ENCODE measurements at places on chromosomes 13 and 19. TPM values are rescaled to one million over a fixed set of nuclear protein-coding genes. Genes with fewer than 3 reads are reported as not detected.
A peak's percentile ranks its signal among the peaks of the same experiment; 100 is the strongest.

DNA sequence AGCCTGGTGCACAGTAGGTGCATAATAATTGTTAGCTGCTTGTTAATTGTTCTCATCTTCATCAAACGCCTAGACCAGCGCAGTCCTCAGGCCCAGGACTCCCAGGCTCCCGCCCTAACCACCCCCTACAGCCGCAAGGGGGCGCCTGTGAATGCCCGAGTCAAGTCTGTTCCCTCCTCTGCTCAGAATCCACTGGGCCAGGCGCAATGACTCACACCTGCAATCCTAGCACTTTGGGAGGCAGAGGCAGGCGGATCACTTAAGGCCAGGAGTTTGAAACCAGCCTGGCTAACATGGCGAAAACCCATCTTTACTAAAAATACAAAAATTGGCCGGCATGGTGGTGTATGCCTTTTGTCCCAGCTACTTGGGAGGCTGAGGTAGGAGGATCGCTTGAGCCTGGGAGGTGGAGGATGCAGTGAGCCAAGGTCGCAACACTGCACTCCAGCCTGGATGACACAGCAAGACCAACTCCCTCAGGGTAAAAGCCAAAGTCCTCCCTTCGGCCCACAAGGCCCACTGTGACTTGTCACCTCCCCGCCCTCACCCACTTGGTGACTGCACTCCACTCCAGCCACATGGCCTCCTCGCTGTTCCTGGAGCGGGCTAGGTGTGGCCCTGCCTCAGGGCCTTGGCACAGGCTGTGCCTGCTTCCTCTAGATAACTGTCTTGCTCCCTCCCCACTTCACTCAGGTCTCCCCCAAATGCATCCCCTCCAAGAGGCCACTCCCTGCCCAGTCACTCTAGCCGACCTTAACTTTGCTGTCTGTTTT, 9.1 kb downstream of the ZNF653 start:
- peak; percentile 87 for DNase-seq

GRCh38 chr13:94464771-94465170, 14.7 kb downstream of the DCT start:
- DNase-seq = no peak

GRCh38 chr13:79477968-79478367, 3.0 kb upstream of the NDFIP2 start:
- no peak for DNase-seq

GRCh38 chr13:112531263-112531794, 56.6 kb downstream of the TUBGCP3 start:
- DNase-seq = no peak

GRCh38 chr19:10566658-10567410, 1.0 kb upstream of the KRI1 start:
- DNase-seq = peak; percentile 91

- no peak for DNase-seq
Measured at GRCh38 chr13:106917024-106917571, 349.2 kb upstream of the ARGLU1 start.

DNA sequence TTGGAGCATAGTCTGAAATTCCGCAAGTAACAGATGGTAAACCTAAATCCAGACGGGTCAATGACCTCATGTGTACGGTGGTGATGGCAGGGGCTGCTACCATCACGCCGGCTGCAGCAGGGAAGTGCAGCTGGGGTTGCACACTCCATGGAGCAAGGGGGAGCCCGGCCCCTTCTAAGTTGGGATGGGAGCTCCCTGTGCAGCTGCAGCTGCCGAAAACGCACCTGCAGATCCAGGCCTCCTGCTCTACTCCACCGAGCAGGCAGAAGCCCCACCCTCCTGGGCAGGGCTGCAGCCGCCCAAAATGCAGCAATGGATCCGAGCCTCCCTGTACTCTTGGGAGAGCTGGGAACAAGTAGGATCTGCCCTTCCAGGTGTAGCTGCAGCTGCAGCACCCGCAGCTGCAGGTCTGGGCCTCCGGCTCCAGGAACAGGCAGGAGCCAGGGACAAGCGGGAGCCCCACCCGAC, 25.5 kb downstream of the KBTBD6 start:
- no peak for DNase-seq

DNA sequence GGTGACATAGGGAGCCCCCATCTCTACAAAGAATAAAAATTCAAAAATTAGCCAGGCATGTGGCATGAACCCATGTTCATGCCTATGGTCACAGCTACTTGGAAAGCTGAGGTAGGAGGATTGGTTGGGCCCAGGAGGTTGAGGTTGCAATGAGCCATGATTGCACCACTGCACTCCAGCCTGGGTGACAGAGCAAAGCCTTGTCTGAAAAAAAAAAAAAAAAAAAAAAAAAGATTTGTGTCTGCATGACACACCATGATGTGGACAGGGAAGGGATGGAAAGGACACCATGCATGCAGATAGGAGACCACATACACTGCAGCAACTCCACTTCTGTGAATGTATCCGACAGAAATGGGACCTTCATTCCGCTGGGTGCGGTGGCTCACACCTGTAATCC, 34.0 kb upstream of the HOMER3 start:
- no peak for DNase-seq

- no peak for DNase-seq
Measured at GRCh38 chr13:104473936-104474335, 1407.7 kb upstream of the SLC10A2 start.

DNA sequence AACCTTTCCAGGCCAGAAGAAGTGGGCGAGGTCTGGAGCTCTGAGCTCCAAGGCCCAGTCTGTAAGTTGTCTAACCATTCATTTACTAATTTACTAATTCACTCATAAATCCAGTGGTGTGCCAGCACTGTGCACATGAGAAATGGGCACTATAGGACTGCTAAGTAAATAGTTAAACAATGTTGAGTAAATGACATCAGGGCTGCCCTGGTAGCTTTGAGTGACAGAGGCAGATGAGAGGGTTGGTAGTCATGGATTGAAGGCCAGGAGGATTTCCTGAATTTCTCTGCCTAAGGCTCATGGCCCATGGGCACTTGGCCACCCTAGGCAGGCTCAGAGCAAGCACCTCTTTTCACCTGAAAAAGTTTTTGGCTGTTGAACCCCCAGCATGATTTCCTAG, 216.9 kb upstream of the RXFP2 start:
- no peak for DNase-seq

GRCh38 chr13:33735276-33735675, 82.7 kb upstream of the RFC3 start:
- DNase-seq = no peak

DNA sequence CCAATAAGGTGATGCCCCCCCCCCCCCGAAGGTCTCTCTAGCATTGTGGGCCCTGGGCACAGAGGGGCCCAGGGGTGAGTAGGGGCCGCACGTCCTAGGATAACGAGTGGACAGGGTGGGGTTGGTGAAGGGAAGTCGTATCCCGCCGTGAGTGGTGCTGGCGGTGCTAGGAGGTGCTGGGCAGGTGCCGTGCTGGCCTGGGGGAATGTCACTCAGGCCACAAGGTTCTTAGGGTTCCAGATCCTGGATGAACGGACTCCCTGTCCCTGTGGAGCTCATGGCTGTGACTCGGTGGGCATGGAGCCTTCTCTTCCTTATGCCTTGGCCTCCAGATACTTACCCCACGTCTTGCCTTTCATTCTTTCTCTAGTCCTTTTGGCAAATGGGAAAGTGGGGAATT, 157.4 kb upstream of the SOX1 start:
- DNase-seq = no peak

DNA sequence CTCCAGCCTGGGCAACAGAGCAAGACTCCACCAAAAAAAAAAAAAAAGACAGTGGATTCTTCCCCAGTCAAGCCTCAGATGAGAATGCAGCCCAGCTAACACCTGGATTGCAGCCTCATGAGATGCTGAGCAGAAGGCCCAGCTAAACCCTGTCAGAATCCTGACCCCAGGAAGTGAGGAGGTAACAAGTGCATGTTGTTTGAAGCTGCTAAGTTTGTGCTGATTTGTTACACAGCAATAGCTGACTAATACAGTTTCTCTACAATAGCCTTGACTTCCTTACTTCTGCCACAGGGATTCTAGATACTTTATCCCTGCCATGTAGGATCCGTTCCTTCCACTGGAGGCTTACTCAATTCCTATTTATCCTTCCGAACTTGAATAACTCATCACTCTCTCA, 20.5 kb downstream of the TMPRSS9 start:
- DNase-seq = no peak

GRCh38 chr13:76758738-76759137, 127.5 kb downstream of the KCTD12 start:
- DNase-seq = no peak

GRCh38 chr19:18254546-18255503, 19.4 kb downstream of the IQCN start:
- no peak for DNase-seq

DNA sequence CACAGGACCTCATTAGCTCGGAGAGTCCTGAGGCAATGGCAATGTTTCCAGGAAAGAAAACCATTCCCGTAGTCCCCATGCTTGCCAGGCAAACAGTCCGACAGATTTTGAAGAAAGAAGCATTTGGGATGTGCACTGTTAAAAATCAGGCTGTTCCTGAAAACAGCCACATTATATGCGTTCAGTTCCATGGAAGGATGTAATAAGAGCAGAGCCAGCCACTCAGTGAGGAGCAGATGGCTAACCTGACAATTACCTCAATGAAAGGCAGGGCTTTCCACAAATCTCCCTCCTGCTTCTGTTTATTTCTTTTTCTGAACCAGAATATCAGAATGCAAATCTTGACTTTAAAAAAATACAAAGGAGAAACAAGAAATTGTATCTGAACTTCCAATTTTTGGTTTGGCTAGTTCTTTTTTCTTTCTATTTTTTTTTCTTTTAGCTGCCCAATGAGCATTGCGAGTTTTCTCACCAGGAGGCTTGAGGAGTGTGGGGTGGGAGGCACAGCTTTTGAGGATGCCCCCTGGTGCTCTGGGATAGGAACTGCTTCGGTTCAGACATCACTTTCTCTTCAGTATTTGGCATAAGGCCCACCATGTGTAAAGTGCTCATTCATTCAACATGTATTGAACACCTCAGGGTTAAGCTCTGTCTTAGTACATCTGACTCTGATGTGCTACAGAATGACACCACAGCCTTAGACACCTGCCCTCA, 124.2 kb downstream of the TBC1D4 start:
- peak; percentile 81 for DNase-seq

- no peak for DNase-seq
Measured at GRCh38 chr13:47896111-47896510, 105.0 kb downstream of the SUCLA2 start.

GRCh38 chr19:16801600-16802013, 27.6 kb upstream of the SIN3B start:
- DNase-seq = no peak

GRCh38 chr19:49020342-49020741, 3.5 kb upstream of the LHB start:
- no peak for DNase-seq

- DNase-seq = no peak
Measured at GRCh38 chr13:100837631-100838030, 163.0 kb upstream of the TMTC4 start.

- DNase-seq = no peak
Measured at GRCh38 chr19:50657222-50657669, 8.0 kb downstream of the C19orf81 start.

DNA sequence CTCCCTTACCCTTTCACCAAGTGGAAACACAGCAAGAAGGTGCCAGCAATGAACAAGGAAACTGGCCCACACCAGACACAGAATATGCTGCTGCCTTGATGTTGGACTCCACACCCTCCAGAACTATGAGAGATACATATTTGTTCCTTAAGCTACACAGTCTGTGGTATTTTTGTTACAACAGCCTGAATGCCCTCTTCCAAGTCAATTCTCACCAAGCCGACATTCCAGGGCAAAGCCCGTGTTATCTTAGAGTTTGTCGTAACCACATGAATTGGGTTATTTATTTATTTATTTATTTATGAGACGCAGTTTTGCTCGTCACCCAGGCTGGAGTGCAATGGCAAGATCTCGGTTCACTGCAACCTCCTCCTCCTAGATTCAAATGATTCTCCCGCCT, 14.9 kb downstream of the FGF21 start:
- no peak for DNase-seq

- no peak for DNase-seq
Measured at GRCh38 chr19:18339723-18340122, 675 bp upstream of the PGPEP1 start.

DNA sequence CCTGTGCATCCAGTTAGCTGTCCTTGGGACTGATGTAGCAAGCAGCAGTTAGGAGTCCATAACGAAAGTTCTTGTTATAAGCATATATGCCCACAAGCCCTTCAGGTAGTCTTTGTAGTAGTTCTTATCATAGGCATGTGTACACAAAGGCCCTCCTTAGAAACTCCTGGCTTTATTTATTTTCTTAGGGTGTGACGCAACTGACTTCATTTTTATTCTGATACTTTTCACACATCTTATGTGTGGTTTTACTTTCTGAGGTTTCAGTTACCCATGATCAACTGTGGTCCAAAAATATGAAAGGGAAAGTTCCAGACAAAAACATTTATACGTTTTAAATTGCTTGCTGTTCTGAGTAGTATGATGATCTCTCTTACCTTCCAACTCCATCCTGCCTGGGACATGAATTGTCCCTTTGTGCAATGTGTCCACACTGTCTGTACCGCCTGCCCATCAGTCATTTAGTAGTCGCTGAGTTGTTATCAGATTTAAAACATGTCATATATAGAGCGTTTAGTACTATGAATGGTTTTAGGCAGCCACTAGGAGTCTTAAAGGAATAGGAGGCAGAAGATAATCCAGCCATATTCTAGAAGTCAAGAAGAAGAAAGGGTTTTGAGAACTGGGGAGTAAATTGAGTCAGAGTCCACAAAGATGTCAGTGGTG, 19.4 kb downstream of the GPC5 start:
- no peak for DNase-seq

- DNase-seq = no peak
Measured at GRCh38 chr19:18440936-18441803, 3.2 kb upstream of the ISYNA1 start.

GRCh38 chr13:75507027-75508001, 25.3 kb upstream of the TBC1D4 start:
- DNase-seq = no peak

GRCh38 chr13:48072304-48072703, 22.6 kb downstream of the MED4 start:
- no peak for DNase-seq

DNA sequence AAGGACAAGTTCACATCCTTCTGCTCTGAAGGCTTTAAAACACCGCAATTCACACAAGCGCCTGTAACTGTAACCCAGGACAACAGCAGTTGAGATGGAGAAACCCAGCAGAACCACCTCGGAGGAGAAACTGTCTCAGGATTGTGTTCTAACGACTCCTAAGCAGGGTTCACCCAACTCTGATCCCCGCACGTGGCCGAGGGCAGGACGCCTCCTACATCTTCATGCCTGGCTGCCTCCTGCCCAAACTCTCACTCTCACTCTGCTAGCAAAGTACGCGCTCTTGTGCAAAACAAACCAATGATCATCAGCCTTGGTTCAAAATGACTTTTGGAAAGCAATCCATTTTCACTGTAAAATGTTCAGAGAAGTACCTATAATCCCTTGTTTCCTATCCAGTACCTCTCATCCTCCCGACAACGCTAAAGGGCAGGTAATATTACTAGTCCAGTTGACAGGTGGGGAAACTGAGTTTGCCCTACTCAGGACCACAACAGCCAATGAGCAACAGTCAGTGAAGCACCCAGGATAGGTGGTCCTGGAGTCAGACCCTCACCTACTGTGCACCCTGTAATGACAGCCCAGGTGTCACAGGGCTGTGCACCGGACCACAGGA, 25.6 kb downstream of the EPS15L1 start:
- DNase-seq = no peak

STXBP2 gene
- total RNA-seq = 83.4 TPM

SHISA7 gene
- total RNA-seq = not detected

ZNF442 gene
- 1.2 TPM for total RNA-seq

POLD1 gene
- 188 TPM for total RNA-seq

NFILZ gene
- not detected for total RNA-seq

RAVER1 gene
- 108 TPM for total RNA-seq

GGN gene
- total RNA-seq = 1.0 TPM

TGFBR3L gene
- 5.3 TPM for total RNA-seq

STK11 gene
- 70.3 TPM for total RNA-seq

CARM1 gene
- total RNA-seq = 93.7 TPM

SIGLECL1 gene
- not detected for total RNA-seq

CD70 gene
- total RNA-seq = 47.4 TPM
